ENCODE measurements at places on chromosomes 7 and 10.

GRCh38 chr7:46811529-46811928 is 770.4 kb downstream of the TNS3 start:
- no peaks in the 10 kb centered on the region for H3K4me1 ChIP-seq
- no peaks in the 10 kb centered on the region for H3K27me3 ChIP-seq

GRCh38 chr7:159068488-159068811 is 76.2 kb downstream of the VIPR2 start:
- H3K36me3 ChIP-seq = no peaks in the 10 kb centered on the region
- H3K4me3 ChIP-seq = no peak overlapping the region
- H3K27me3 ChIP-seq = peaks cover 2% of the 10 kb centered on the region
- no peak overlapping the region for H3K27ac ChIP-seq
- no peak for DNase-seq

DNA sequence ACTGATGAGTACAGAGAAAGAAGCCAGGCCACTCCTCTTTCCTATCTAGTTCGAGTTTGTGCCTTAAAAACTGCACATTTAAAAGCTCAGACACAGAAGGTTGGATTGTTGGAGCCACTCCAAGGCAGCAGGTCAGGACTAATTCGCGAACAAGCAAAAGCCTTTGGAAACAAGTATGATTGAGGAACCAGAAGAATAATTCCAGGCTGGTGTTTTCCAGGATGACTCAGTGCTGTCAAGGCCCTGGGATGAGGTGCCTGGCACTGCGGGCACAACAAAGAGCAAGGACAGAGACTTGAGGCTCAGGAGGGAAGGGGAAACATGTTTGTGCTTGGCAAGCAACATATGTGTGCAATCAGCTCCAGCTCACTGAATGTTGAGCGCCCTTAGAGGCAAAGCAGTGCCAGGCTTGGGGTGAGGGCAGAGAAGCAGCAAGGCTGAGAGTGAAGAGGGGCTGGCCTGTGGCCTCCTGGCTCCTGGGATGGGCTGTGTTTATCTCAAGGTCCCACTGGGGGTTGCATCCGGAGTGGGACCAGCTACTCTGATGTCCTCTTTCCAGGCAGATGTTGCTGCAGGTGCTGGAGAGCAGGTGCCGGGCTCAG is 44.1 kb downstream of the VSTM4 start:
- no peak for DNase-seq
- no peak overlapping the region for H3K4me3 ChIP-seq
- no peaks in the 10 kb centered on the region for H3K4me1 ChIP-seq

GRCh38 chr10:2263561-2263960 is 526.2 kb upstream of the ADARB2 start:
- H3K4me1 ChIP-seq = no peaks in the 10 kb centered on the region
- H3K27me3 ChIP-seq = peaks cover 5% of the 10 kb centered on the region
- H3K27ac ChIP-seq = no peak overlapping the region
- no peaks in the 10 kb centered on the region for H3K36me3 ChIP-seq
- no peak overlapping the region for H3K4me3 ChIP-seq
- no peak for DNase-seq

GRCh38 chr7:27173956-27174873 is at the start of gene HOXA10:
Gene HOXA10 (minus strand): TSS chr7:27174320. CDS start chr7:27174306, 14 bp downstream.
- H3K27ac ChIP-seq = no peak within 1 kb of the TSS
- no peak for DNase-seq
- no peaks in the 10 kb centered on the region for H3K36me3 ChIP-seq
- H3K27me3 ChIP-seq = peaks cover 23% of the 10 kb centered on the region
- peaks cover 3% of the 10 kb centered on the region for H3K4me1 ChIP-seq

DNA sequence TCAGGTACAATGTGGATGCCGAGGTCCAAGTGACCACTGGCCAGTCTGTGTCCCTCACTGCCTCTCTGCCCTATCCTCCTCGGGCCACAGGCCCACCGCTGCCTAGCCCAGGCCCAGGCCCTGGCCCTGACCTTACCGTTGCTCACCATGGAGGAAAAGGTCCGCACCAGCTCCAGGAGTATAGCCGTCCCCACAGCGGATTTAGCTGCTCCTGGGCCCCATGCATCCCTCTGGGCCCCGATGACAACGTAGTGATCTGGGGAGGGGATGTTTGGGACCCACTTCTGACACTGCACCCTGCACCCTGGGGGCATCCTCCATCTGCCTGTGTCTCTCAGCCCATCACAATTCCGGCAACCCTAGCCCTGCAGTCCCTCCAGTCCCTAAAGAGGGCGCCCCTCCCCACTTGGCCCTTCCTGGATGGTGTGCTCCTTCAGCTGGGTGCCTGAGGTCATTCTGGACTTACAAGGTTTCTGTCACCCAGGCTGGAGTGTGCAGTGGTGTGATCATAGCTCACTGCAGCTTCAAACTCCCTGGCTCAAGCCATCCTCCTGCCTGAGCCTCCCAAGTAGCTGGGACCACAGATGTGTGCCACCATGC is 12.1 kb downstream of the TFR2 start:
- no peak overlapping the region for H3K27ac ChIP-seq
- no peaks in the 10 kb centered on the region for H3K36me3 ChIP-seq
- no peak overlapping the region for H3K4me3 ChIP-seq
- DNase-seq = no peak
- H3K4me1 ChIP-seq = peaks cover 22% of the 10 kb centered on the region
- H3K27me3 ChIP-seq = peaks cover 1% of the 10 kb centered on the region

All from memory B cell (primary cell).